ENCODE measurements at places on chromosomes 1 and 21. TPM values are rescaled to one million over a fixed set of nuclear protein-coding genes. Genes with fewer than 3 reads are reported as not detected.

The IFI6 gene
- 20.7 TPM for total RNA-seq

The VHLL gene
- 0.11 TPM for total RNA-seq

The USF1 gene
- 85.4 TPM for total RNA-seq

The SPRR5 gene
- not detected for total RNA-seq

The RIPK4 gene
- 0.26 TPM for total RNA-seq

The PBXIP1 gene
- 117 TPM for total RNA-seq

The RGS13 gene
- total RNA-seq: not detected

The APCS gene
- total RNA-seq: not detected

The NCF2 gene
- total RNA-seq: not detected

The GPR25 gene
- total RNA-seq: not detected

The RHBDL2 gene
- total RNA-seq: not detected

The FABP3 gene
- 0.43 TPM for total RNA-seq

The FCRL4 gene
- not detected for total RNA-seq

The LIN28A gene
- not detected for total RNA-seq

The LCE2C gene
- total RNA-seq: not detected

The OR6N1 gene
- not detected for total RNA-seq

The TINAGL1 gene
- 315 TPM for total RNA-seq

The KCND3 gene
- 0.09 TPM for total RNA-seq

The ACAP3 gene
- 14.3 TPM for total RNA-seq

The INTS7 gene
- 19.4 TPM for total RNA-seq

The CDK18 gene
- 0.11 TPM for total RNA-seq

The IGSF21 gene
- not detected for total RNA-seq

The TNFRSF1B gene
- total RNA-seq: 23.7 TPM

The TMCC2 gene
- total RNA-seq: 0.43 TPM

The C1QA gene
- total RNA-seq: not detected

The LEPR gene
- 28.2 TPM for total RNA-seq

The FALEC gene
- not detected for total RNA-seq
